ENCODE measurements at places on chromosomes 13 and 19.
A peak's percentile ranks its signal among the peaks of the same experiment; 100 is the strongest.

- peak; percentile 78 for DNase-seq
These were observed 2.8 kb downstream of the S1PR5 start for GRCh38 chr19:10514211-10515145.

- DNase-seq, result no peak
These were observed 11.3 kb upstream of the ZBTB7A start for GRCh38 chr19:4077800-4078684.

- peak; percentile 97 for DNase-seq
These were observed 9.4 kb downstream of the ARHGAP33 start for GRCh38 chr19:35784503-35785338.

GRCh38 chr19:47247308-47247990, 8.9 kb upstream of the CCDC9 start:
- DNase-seq, result peak; percentile 80

DNA sequence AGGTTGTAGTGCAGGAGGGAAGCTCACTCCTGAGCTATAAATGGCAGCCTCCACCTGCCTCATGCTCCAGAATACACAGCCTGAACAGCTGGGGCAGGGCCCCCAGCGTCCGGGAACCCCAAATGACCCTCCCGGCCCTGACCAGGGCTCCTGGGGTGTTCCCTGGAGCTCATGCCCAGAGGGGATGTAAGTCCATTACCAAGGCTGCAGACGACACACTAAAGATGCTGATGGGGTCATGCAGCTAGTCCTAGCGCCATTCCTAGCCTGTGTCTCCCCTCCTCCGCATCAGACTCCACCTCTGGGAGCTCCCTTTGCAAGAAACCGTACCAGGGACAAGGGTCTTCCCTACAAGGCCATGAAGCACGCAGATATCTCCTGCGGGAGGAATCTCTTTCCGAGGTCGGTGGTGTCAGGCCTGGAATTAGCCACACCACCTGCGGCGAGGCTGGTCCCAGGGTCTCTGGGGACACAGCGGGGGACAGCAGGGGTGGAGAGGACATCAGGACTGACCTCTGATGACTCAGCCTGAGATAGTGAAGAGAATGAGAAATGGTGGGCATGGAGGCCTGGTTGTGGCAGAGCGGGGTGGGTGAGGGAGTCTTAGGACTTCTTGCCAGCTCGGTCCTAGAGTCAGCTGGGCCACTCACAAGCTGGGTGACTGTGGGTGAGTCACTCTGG, 11.9 kb upstream of the TPM4 start:
- DNase-seq, result no peak

DNA sequence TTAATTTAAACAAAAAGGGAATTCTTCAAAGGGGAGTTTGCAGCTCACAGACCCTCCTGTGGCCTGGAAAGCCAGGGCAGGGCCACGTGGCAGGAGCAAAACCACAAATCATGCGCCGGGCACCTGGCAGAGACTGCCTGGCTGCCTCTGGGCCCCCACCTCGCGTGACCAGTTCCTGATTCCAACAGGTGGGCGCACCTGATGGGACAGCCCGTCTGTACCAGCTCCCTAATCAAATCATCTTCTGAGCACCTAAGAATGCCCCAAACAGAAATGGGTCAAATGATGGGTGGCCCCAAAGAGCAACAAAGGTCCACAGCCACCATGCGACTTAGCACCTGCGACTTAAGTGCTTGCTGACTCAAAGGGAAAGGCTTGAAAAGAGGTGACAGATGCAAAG, 9.2 kb downstream of the TMTC4 start:
- no peak for DNase-seq

DNA sequence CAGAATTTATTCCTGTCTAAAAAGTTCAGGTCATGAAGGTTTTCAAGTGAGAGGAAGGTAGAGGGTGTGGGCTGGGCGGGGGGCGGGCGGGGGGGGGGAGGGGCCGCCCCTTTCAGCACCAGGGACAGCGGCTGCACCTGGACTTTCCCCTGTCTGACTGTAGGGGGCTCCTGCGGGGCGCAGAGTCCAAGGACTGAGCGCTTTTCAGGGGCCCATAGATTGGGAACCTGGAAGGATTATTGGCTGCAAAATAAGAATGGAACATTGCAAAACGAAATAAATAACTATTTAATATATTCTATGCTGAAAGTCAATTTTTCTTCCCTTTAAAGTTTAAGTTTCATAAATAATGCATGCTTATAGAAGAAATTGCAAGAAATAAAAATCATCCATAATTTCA, 8.9 kb upstream of the CYP4F3 start:
- peak; percentile 40 for DNase-seq

GRCh38 chr19:44682807-44683206, 11.5 kb downstream of the CEACAM19 start:
- no peak for DNase-seq

- DNase-seq, result no peak
These were observed 20.4 kb downstream of the RBM26 start for GRCh38 chr13:79385694-79386093.
